Heart right ventricle (tissue), 16 donors: ENCODE measurements at places on chromosomes 3 and 15. TPM values are rescaled to one million over a fixed set of nuclear protein-coding genes. Genes with fewer than 3 reads are reported as not detected.

The IVD gene
- total RNA-seq = 125 TPM

The PCYT1A gene
- total RNA-seq = 97.6 TPM

The RHCG gene
- not detected for total RNA-seq

The CILP gene
- 6.5 TPM for total RNA-seq
